ENCODE measurements at places on chromosomes 5 and 9. TPM values are rescaled to one million over a fixed set of nuclear protein-coding genes. Genes with fewer than 3 reads are reported as not detected.

Gene CEL
- 0.99 TPM for total RNA-seq

Gene COL23A1
- total RNA-seq, result 0.05 TPM

Gene IL3
- not detected for total RNA-seq

Gene DOLPP1
- total RNA-seq, result 13.8 TPM

Gene ZNG1F
- 5.6 TPM for total RNA-seq

Gene ANKRD34B
- total RNA-seq, result 0.05 TPM

Gene CD72
- total RNA-seq, result not detected

Gene DDX31
- total RNA-seq, result 12.9 TPM

Gene TEX48
- not detected for total RNA-seq

Gene SLC6A7
- total RNA-seq, result not detected

Gene ANKRD18B
- 0.93 TPM for total RNA-seq

Gene MOB3B
- 0.47 TPM for total RNA-seq

Gene GPR151
- total RNA-seq, result not detected

Gene CCL19
- total RNA-seq, result not detected

Gene TLX3
- not detected for total RNA-seq

Gene ARL10
- total RNA-seq, result 8.0 TPM

Gene ZNF883
- total RNA-seq, result 4.1 TPM

Gene SGCD
- 0.05 TPM for total RNA-seq

Gene C5orf58
- not detected for total RNA-seq

Gene SOHLH1
- total RNA-seq, result not detected

Gene CLTA
- 389 TPM for total RNA-seq

Gene STK32A
- total RNA-seq, result not detected

Gene CCDC112
- 9.4 TPM for total RNA-seq

Gene ITK
- total RNA-seq, result not detected

Gene PDZD2
- 8.4 TPM for total RNA-seq

Gene LCN15
- not detected for total RNA-seq

Gene MAMDC2
- 16.0 TPM for total RNA-seq

Gene KCNN2
- 7.5 TPM for total RNA-seq

Gene CDHR2
- not detected for total RNA-seq

Gene DNM1
- 7.9 TPM for total RNA-seq

Gene ROR2
- total RNA-seq, result 0.12 TPM

Gene HRH2
- total RNA-seq, result 0.06 TPM

Gene PTPRD
- 1.3 TPM for total RNA-seq

Gene NR4A3
- total RNA-seq, result 0.12 TPM

Gene TRIM36
- total RNA-seq, result 2.4 TPM

Gene OR13F1
- not detected for total RNA-seq

Gene LHFPL2
- total RNA-seq, result 65.3 TPM

Gene TPPP
- 0.19 TPM for total RNA-seq

Gene TSLP
- 0.06 TPM for total RNA-seq

Gene KIF4B
- 0.23 TPM for total RNA-seq

Gene TMEFF1
- total RNA-seq, result 35.1 TPM

Gene ADGRD2
- total RNA-seq, result not detected

Gene MEGF10
- 15.5 TPM for total RNA-seq

Gene OCLN
- total RNA-seq, result 7.4 TPM

Gene SUSD3
- total RNA-seq, result not detected

Gene OTP
- not detected for total RNA-seq

Gene INSYN2B
- total RNA-seq, result 3.0 TPM

Gene CKS2
- total RNA-seq, result 98.4 TPM

Gene IL9
- not detected for total RNA-seq

Gene CSF1R
- total RNA-seq, result 0.10 TPM

Gene NDOR1
- 12.8 TPM for total RNA-seq

Gene ROPN1L
- 4.2 TPM for total RNA-seq

Gene MCC
- total RNA-seq, result 30.2 TPM

Gene ASS1
- total RNA-seq, result 1.3 TPM

Gene PHF24
- 0.06 TPM for total RNA-seq

Gene TSSK1B
- not detected for total RNA-seq

Gene NOXA1
- 1.7 TPM for total RNA-seq

Gene PTPN3
- total RNA-seq, result 3.6 TPM
